ENCODE measurements at places on chromosomes 6 and 20. TPM values are rescaled to one million over a fixed set of nuclear protein-coding genes. Genes with fewer than 3 reads are reported as not detected.
A peak's percentile ranks its signal among the peaks of the same experiment; 100 is the strongest.

DNA sequence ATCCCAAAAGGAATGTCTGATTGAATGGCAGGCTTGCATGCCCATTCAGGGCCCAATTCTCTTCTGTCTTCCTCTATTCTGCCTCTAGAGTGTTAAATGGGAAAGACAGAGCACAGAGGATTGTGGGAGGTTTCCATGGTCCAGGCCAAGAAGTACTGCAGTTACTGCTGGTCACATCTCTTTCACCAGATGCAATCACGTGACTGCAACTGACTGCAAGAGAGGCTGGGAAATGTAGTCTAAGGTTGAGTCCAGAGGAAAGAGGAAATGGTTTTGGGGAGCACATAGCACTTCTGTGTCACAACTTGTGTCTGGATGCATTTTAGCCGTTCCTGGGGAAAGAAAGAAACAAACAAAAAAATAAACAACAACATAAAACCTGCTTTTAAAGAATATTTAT lies 336.4 kb upstream of the BTBD3 start:
- no peak for DNase-seq

Gene LY6G5B
- total RNA-seq, result 4.4 TPM

Gene LST1
- total RNA-seq, result 6.5 TPM

DNA sequence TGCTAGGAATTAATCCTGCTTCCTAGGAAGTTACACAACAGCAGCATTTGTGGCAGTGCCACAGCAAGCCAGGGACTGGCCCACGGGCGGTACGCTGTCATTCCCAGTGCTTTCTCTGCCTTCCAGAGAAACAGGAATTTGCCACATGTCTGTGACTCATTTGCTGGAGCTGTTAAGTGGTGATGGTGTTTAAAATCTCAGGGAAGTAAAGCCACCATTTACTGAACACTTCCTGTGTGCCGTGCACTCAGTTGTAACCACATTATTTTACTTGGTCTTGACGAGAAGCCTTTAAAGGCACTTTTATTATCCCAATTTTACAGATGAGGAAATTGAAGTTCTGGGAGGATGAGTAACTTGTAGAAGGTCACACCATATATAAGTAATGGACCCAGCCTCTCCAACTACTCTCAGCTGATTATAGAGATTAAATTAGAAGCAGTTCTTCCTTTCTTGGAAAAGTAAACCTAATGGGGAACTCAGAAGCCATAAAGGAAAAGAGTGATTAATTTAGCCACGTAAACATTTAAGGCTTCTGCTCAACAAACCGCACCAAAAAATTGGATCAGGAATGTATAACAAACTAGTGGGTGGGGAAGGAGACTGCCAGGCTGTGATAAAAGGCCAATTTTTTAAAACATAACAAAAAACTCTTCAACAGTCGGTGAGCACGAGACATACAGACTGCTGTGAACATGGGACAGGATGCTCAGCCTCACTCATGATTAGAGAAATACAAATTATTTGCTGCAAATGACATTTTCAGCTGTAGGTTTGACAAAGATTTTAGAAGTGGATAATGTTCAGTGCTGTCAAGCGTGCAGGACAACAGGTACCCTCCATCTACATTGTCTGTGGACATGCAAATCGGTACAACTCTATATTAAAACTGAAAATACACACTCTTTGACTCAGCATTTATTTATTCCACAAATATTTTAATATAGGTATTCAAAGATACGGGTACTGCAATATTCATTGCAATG lies 311.2 kb downstream of the NRN1 start:
- DNase-seq, result no peak

- DNase-seq, result no peak
Measured at GRCh38 chr6:25842526-25842925, 10.7 kb upstream of the SLC17A1 start.

- DNase-seq, result no peak
Measured at GRCh38 chr6:33696076-33696475, 15.4 kb downstream of the UQCC2 start.

Gene FAM50B
- 23.2 TPM for total RNA-seq

Gene ZBP1
- not detected for total RNA-seq

DNA sequence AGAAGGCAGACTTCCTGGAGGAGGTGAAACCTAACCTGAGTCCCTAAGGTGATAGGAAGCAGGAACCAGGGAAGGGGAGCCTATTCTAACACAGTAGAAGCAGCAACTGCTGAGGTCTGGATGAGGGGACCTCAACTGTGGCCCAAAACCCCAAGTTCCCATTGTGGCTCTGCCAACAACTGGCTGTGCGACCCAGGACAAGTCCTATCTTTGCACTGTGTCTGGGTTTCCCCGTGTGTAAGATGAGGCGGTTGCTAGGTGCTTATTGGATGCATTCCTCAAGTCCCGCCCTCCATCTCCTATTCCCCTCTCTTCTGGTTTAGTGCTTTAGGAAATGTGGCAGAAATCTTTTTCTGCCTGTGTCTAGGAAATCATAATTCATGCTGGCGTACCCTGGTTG lies 52.2 kb upstream of the TTPAL start:
- no peak for DNase-seq

DNA sequence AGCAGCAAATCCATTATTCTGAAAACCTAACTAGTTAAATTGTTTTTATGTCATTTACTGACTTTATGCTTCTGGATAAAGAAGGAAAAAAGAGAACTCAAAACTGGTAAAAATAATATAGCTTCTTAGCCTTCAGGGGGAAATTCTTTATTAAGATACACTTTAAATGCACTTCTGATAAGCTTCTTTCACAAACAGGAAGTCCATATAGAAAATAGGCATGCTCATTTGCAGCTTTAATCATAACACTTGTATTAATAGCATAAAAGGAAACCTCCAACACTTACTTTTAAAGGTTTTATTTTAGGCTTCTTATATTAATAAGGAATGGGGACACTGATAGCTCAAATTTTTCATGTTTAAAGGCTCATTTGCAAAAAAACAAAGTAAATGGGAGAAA lies 538.0 kb upstream of the SLC35B3 start:
- DNase-seq, result no peak

Gene PTCHD4
- total RNA-seq, result 1.0 TPM

GRCh38 chr6:74075323-74075722 lies 379.3 kb downstream of the CD109 start:
- DNase-seq, result peak; percentile 44

GRCh38 chr6:159100395-159101182 lies 55.8 kb upstream of the TAGAP start:
- DNase-seq, result no peak

DNA sequence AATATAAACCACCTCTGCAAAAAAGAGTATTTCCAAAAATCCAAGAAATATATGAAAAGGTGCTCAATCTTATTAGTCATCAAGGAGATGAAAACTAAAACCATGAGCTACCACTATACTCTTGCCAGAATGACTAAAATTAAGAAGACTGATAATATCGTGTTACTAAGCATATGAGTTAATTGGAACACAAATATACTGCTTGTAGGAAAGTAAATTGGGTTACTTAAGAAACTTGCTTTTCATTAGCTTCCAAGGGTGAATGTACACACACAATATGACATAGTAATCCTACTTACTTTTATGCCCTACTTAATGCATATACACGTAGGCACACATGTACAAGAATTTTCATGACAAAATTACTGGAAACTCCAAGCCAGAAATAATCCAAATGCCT lies 3.4 kb downstream of the THEMIS start:
- no peak for DNase-seq
